ENCODE measurements at places on chromosomes 3 and 15.

DNA sequence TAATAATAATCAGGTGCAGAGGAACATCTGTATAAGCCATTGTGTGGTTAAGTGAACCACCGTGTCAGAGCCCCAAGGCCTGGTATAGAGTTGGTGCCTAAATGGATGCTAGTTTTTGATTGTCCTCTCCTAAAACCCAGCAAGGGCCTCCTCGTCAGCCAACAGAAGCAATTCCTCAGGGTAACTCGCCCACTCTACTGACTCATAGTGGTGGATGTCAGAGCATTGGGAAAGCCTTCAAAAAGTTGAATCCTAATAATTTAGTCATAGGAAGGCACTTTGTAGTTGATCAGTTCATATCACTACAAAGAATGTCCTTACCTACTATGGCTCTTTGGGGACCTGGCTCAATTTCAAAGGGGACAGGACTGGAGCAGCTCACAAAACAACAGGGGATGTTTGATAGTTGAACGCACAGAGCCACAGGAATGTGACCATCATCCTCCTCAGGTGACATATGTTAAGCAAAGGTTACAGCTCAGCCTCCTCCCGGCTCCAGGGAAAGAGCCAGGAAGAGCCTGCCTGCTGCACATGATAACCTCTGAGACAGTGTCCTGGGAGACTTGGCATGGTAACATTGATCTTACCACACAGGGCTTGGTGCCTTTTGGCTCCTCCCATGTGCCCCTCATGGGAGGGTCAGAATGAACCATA lies 338.7 kb downstream of the CLSTN2 start:
- DNase-seq = no peak

DNA sequence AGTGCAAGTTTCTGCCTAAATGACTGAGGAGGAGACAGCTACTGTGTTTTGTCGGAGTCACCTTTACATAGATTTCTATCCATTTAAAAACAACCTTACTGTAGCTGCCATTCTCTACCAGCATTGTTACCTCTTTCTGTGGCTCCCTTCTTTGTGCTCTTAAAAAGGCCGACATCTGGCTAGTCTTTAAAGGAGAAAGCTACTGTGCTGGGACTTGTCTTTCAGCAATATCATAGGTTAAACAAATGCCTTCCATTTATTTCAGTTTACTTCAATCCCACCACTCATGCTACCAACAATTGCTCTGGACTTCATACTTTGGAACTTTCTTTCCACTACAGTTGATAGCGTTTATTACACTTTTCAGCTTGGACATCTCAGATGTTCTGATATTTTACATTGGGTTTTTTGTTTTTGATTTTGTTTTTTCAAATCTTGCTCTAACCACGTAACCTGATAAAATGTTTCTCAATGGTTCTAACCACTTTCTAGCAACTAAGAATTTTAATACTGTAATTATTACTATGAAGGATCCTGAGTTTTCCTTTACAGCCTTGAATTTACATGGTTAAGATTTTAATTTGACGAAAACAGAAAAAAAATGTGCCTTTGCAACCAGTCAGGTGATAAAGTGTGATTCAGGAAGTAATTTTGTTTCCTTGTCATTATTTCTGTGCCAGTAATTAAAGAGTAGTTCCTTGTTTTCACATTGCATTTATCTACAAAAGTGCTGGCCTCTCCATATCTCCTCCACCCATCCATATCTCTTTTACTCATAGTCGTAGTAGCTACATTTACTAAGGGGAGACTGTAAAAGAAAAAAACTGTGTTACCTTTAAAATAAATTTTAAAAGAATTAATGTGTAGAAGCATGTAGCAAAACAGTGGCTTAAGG lies 1.3 kb upstream of the CBLB start:
- DNase-seq = no peak

- DNase-seq = no peak
Observed at GRCh38 chr3:33071946-33072345, 25.0 kb downstream of the GLB1 start.

DNA sequence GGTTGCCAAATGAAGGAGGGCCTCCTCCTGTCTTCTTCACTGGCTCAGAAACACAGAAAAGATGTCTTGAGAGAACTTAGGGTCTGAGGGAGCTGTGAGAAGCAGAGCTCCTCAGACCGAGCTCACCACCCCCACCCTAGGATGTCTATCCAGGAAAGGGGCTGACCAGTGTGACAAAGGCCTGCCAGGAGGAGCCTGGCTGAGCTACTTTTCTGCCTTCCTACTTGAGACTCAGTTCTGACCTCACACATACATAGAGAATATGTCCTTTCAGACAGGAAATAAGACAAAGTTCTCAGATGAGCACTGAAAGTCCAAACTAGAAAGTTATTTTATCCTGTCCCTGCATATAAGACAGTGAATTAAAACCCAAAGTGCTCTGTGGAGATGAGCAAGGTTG lies 54.5 kb downstream of the KIF9 start:
- DNase-seq = no peak
